ENCODE measurements at places on chromosomes 16 and 17.

DNA sequence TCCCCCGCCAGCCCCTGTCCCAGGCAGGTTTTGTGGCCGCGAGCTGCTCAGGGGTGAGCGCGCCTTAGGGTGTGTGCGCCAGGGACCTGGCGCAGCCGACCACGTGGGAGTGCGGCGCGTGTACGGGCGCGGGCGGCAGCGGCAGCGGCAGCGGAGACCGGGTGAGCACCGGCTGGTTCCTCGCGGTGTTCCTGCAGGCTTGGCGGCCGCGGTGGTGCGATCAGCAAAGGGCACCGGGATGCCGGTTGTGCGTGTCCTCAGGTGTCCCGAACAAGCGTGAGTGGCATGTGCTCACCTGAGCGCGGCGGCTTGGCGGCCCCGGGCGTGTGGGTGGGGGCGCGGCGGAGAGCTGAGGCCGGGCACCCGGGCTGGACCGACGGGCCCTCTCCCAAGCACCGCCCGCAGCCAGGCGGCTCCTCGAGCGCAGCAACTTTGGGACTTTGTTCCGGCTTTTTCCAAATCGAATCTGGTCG lies 381 bp upstream of the HSD11B2 start:
- no peak for DNase-seq

- no peak for DNase-seq
These were observed 1.0 kb upstream of the YPEL3 start for GRCh38 chr16:30096862-30097563.

GRCh38 chr16:85460252-85461021 lies 152.7 kb upstream of the GSE1 start:
- no peak for DNase-seq

DNA sequence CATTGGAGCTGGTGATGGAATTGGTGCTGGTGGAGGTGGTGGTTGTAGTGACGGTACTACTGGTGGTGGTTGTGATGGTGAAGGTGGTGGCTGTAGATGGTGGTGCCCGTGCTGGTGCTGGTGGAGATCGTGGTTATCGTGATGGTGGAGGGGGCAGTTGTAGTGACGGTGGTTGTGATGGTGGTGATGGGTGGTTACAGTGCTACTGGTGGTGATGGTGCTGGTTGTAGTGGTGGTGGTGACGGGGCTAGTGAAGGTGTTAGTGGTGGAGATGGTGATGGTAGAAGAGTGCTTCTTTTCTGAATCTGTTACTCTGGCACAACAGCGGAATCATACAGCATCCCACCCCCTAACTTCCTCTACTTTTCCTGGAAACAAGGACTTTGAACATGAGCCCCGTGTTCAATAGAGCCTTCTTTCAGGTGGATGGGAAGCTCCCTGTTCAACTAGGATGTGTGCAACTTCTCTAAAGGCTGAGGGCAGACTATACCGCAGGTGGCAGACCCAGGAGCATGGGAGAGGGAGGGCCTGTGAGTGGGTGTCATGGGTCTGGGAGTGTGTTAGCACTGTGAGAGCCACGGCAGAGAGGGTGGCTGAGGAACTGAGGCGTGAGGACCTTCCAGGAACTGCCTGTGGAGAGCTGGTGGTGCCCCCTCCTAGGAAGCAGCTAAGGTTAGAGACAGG lies 8.2 kb downstream of the TBX21 start:
- DNase-seq, result no peak

DNA sequence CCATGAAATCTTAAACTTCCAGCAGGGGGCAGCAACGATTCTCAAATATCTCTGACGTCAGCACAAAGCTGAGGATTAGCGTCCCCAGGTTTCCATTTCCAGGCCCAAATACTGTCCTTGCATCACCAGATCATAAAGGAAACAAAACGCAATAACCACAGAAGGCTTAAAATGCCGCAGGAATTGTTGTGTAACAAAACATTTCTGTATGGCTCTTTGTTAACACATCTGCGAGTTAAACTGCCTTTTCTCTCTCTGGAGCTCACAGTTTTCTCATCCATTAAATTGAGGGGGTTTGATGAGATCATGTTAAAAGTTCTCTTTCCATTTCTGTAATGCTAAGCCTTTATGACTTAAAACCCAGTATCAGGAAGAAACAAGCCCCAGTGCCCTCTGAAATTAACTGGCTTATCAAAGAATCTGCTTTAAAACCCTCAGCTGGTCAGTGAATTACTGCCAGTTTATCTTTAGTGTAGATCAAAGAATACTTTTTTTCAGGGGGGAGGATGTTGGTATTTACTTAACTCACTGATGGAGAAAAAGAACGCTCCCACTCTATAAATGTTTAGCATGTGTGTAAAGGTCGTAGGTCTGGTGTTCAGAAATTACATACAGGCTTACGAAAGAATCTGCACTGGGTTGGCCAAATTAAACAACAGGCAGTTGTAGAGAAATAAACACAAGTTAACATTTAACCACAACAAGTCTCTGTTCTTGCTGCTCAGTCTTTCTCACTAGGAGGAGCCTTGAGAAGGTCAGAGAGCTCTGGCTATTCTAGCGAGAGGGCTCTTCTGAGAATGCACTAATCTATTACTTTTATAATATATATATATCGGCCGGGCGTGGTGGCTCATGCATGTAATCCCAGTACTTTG lies 10.6 kb upstream of the TERF2 start:
- DNase-seq, result peak; percentile 53

DNA sequence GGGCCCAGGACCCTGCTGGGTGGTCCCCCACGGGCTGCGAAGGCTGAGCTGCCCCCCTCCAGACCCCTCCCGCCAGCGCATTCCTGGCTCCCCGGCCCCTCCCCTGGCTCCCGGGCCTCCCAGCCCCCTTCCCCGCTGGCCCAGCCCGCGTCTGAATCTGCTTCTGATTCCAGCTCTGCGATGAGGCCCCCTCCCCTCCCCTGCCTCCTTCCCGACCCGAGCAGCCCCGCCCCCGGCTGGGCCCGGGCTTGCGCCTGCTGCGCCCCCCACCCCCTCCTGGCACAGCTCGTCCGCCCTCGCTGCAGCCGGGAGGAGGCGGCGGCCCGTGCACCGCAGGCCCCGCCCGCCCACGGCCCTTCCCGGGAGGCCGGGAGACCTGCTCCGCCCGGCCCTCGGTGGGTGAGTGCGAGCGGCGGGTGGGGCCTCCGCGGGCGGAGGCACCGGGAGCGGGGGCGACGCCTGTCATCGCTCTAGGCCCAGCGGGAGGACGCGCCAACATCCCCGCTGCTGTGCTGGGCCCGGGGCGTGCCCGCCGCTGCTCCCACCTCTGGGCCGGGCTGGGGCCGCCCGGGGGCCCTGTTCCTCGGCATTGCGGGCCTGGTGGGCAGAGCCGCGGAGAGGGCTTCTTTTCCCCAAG lies at the start of gene NTN3:
Gene NTN3 (plus strand): TSS at position 282 of the 637 bp plus-strand sequence. CDS start 405 bp downstream, outside the sequence.
- DNase-seq, result no peak

DNA sequence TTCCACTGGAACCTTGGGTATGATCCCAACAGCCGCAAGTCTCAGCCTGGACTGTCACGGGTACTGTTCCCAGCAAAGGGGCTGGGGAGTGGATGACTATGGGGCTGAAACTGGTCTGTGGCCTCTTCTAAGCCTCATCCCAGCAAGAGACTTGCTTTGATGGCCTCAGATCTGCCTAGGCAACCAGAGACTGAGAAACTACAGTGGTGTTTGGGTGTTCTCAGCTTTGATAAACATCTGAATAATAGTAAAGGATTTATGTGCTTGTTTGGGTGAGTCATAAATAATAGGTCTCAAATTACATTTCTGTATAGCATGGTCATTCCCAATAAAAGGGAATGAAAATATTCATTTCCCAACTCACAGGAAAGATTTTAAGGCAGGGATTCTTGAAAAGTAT lies 30.2 kb upstream of the ULK2 start:
- DNase-seq, result no peak

DNA sequence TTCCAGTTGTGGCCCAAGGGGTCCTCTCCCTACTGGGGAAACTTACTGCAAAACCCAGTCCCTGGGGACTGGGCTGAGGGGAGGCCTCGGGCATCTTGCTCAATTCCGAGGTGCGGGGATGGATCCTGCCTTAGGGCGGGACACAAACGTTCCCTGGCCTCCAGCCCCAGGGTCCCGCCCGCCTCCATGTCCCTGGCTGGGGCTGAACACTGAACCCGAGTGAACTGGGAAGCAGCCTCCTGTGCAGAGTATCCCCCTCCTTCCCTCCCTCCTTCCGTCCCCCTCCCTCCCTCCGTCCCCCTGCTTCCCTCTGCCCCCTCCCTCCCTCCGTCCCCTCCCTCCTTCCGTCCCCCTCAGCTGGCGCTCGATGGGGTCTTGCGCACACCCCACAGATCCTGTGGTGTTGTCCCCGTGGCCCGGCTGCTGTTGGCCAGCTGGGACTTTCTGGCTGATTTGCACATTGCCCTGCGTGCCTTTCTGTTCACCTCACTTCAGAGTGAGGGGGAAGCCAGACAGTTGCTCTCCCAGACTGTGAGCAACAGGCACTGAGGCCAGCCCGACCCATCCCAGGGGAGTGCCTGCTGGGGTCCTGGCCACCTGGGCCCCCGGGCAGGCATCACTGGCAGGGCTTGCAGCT lies 5.5 kb downstream of the TRAF7 start:
- DNase-seq, result no peak

- DNase-seq, result no peak
These were observed 46.2 kb upstream of the NOL11 start for GRCh38 chr17:67671493-67671892.
